ENCODE measurements at places on chromosomes 16 and 17.

- DNase-seq, result no peak
Measured at GRCh38 chr16:10744370-10745030, 858 bp downstream of the NUBP1 start.

- no peak for DNase-seq
Measured at GRCh38 chr17:879546-880442, 97.6 kb downstream of the MRM3 start.

GRCh38 chr17:64348666-64349065 lies 42.0 kb downstream of the PECAM1 start:
- no peak for DNase-seq

- no peak for DNase-seq
Measured at GRCh38 chr16:31215287-31216162, 1.4 kb downstream of the PYDC1 start.

GRCh38 chr17:7459961-7460545 lies 15.2 kb downstream of the CHRNB1 start:
- DNase-seq, result no peak

DNA sequence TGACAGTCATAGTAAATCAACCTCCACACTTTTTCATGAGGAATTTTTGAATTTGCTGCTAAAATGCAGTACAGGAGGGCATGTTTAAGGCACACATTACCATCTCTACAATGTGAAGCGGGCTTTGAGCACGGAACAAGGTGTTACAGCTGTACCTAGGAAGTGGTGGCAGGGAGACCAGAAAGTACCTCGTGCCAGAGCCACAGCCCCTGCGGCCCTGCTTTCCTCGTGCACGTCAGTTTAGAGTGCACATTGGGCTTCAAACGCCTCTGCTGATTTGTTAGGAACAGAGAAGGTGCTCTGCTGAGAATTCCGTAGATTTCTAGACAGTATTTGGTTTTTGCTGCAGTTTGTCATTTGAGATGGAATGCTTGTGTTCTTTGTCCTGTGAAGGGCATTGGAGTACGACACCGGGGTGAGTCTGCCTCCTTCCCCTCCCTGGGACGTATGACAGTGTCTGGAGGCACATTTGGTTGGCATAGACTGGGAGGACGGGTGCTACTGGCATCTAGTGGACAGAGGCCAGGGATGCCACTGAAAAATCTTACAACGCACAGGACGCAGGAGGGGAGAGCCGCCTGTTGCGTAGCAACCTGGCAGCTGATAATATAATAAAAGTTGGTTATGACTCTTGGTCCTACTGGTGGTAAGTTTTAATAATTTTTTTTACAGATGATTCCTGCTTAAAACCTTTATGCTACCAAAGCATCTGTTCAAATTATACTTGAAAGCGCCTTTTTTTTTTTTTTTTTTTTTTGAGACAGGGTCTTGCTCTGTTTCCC lies 9.1 kb downstream of the FOXK2 start:
- DNase-seq, result peak; percentile 43

DNA sequence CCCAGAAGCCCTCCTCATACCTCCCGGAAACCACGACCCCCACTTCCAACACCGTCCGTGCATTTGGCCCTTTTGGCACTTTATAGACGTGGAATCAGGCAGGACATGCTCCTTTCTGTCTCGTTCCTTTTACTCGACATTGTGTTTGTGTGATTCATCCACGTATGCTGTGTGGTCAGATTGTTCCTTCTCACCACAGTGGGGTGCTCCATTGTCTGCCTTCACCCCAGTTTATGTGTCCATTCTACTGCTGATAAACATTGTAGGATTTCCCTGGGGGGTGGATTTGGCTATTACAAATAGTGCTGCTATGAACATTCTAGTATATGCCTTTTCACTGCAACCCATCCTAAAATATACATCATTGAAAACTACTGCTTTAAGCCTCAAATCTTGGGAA lies 28.9 kb upstream of the RPH3AL start:
- DNase-seq, result no peak

DNA sequence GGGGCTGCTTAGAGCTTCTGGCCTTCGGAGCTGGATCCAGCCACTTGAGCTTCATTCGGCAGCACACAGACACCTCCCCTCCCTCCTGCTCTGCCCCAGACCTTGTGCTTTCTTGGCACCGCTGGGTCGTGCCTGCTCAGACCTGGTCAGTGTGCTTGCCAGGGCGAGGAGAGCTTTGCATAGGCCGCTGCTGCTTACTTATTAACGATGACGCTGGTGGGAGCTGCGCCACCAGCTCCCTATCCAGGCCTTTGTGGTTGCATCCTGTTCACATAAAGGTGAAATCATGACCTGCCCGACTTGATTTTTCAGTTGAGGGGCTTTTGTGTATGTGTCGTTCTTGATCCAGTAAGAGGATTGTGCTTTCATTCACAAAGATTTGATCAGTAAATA lies 101.1 kb downstream of the MSI2 start:
- DNase-seq, result no peak

DNA sequence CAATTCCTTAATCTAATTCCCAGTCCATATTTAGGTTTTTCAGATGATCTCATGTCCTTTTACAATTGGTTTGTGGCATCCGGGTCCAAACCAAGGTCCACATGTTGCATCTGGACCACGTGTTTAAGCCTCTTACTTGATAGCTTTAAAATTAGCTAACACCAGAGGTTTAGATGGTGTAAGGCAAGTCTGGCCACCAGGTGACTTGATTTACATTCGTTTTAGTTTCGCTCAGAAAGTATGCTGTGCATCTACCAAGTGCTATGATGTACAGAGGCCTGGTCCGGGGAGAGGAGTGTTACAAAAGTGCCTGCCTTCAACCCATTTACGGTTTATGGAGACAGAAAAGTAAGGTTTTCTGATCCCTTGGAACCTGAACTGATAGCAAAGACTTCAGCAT lies 878 bp upstream of the DNAJA2 start:
- no peak for DNase-seq

- no peak for DNase-seq
Measured at GRCh38 chr17:54085934-54086333, 263.2 kb downstream of the KIF2B start.

DNA sequence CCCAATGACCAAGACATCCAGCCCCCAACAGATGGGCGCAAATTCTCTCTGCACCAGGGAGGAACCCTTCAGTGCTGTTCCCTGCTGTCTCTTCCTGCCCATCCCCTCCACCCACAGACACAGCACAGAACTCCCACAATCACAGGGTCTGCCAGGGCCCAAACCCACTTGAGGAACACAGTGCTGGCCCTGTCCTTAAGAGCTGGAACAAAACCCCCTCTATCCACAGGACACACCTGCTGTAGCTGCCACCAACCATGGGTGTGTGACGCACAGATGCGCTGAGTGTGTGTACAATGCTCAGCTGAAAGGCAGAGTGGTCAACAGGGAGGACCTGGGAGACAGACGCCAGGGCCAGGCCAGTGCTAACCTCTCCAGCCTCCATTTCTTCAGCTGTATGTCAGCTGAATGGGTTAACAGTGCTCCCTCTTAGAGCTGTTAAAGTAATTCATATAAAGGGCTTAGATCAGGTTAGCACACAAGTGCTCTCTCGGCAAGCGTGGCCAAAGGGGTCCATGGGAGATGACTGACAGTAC lies 62.1 kb downstream of the AMFR start:
- DNase-seq, result no peak

DNA sequence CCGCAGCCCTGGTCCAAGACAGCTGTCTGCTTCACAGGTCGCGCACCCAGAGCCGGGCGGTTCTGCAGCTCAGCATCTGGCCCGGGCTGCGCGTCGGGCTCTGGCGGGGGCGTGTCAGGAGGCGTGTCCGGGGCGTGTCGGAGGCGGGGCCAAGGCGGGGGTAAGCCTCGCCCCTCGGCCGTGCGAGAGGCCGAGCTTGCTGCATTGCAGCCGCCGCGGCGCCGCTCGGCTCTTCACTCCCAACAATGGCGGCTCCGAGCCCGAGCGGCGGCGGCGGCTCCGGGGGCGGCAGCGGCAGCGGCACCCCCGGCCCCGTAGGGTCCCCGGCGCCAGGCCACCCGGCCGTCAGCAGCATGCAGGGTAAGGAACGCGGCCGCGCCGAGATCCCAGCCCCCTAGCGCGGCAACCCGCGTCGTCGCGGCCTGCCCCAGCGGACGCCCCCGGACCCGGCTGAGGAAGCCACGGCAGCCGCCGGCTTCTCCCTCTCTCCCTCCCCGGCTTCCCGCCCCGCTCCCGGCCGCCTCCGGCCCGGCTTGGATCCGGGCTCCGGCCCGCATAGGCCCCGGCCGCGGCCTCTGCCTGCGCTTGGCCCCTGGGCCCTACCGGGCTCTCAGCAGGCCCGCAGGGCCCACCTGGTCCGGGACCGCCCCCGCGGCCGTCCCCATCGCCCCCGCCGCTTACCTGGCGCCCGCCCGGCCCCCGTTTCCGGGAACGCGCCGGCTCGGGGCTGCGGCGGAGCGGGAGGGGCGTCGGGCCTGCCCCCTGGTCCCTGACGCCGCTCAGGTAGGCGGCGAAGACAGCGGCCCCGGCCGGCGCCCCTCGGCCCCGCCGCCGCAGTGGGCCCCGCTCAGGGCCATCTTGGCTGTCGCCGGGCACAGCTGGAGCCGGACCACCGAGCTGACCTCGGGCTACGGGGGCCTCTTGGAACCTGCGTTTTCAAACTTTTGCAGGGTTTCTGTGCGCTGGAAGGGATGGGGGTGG lies at the start of gene MAP2K4:
TSS of gene MAP2K4 (plus strand) at position 236 of the 981 bp plus-strand sequence. CDS start at position 246, 10 bp downstream.
- peak; percentile 54 for DNase-seq

GRCh38 chr16:50502616-50503011 lies 45.6 kb upstream of the NKD1 start:
- no peak for DNase-seq

- DNase-seq, result no peak
Measured at GRCh38 chr17:31283841-31284240, 13.2 kb downstream of the OMG start.

DNA sequence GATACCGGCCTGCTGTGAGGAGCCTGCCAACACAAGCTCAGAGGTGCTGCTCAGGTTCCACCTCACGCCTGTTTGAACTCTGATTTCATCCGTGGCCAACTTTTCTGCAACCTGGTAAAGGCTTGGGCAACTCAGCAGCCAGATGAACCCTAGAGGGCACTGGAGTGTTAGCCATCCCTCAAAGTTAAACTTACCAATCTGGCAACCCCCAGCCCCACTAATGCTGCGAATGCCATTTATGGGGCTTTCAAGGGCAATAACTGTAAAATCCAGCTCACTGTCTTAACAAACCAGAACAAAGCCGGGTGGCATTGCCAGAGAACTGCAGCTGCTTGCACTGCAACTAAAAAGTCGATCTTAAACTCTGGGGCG lies 105.5 kb downstream of the AXIN2 start:
- DNase-seq, result peak; percentile 2

DNA sequence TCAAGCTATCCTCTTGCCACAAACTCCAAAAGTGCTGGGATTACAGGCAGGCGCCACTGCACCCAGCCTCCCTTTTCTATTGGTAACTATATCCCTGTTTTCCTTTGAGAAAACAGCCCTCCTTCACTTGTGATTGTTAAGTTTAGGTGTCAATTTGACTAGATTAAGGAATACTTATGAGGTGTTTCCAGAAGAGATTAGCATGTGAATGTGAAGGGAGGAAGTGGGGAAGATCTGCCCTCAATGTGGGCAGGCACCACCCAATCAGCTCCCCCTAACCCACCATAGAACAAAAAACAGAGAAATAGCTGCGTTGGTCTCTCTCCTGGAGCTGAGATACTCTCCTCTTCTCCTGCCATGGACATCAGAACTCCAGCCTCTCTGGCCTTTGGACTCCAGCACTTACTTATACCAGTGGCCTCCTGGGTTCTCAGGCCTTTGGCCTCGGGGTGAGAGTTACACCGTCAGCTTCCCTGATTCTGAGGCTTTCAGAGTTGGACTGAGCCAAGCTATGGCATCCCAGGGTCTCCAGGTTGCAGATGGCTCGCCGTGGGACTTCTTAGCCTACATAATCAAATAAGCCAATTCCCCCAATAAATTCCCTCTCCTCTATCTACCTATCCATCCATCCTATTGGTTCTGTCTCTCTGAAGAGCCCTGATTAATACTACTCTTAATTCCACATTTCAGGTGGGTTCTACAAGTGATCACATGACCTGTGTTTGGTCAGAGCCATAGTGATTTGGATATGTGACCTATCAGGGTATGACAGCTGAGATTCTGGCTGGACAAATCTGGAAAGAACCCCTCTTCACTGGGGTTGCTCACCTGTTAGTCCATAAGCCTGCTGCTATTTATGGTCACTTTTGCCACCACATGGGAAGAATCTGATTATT lies 12.0 kb upstream of the STAT3 start:
- no peak for DNase-seq

Data from anterior cingulate cortex (tissue), 58 donors.